Activated CD4-positive, alpha-beta T cell treated with anti-CD3 and anti-CD28 coated beads for 36 hours (primary cell): ENCODE measurements at places on chromosomes 4 and X. TPM values are rescaled to one million over a fixed set of nuclear protein-coding genes. Genes with fewer than 3 reads are reported as not detected.

GRCh38 chrX:130125091-130125874, 15.0 kb upstream of the ELF4 start:
- H3K27me3 ChIP-seq, result no peaks in the 10 kb centered on the region
- peaks cover 22% of the 10 kb centered on the region for H3K36me3 ChIP-seq
- H3K4me1 ChIP-seq, result peaks cover under 1% of the 10 kb centered on the region
- DNase-seq, result no peak
- H3K4me3 ChIP-seq, result no peak overlapping the region

- H3K4me1 ChIP-seq, result no peaks in the 10 kb centered on the region
- H3K27ac ChIP-seq, result no peak overlapping the region
- H3K36me3 ChIP-seq, result no peaks in the 10 kb centered on the region
These were observed 1661.6 kb upstream of the PCDH7 start for GRCh38 chr4:29058531-29058930.

GRCh38 chr4:24265989-24266388, 318.4 kb downstream of the DHX15 start:
- no peaks in the 10 kb centered on the region for H3K4me1 ChIP-seq
- H3K27me3 ChIP-seq, result peaks cover 7% of the 10 kb centered on the region
- no peak overlapping the region for H3K4me3 ChIP-seq
- no peaks in the 10 kb centered on the region for H3K36me3 ChIP-seq
- DNase-seq, result no peak

NALF2 gene
- total RNA-seq, result 0.11 TPM

ABLIM2 gene
- total RNA-seq, result 0.64 TPM
